CD4-positive, alpha-beta T cell treated with Interleukin-17A for 4 hours (primary cell): ENCODE measurements at places on chromosomes 13 and 19.

DNA sequence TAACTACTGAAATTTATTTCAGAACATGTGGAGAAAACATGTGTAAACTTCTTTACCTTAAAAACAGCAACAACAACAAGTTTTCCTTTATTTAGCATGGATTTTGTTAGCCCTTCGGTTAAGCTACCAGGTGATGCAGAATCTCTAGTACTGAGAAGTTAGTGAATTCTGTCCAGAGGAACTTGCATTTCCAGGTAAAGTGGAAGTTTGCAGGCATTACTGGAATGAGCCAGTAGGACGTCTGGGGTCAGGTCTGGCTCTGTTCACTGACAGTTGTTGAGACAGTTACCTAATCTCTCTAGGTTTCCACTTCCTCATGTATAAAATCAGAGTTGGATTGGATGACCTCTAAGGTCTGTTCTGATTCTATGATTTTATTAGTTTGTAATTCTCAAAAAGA, 244.3 kb downstream of the OLFM4 start:
- no peak for DNase-seq

- no peak for DNase-seq
Observed at GRCh38 chr13:30403456-30403855, 18.8 kb upstream of the UBE2L5 start.

DNA sequence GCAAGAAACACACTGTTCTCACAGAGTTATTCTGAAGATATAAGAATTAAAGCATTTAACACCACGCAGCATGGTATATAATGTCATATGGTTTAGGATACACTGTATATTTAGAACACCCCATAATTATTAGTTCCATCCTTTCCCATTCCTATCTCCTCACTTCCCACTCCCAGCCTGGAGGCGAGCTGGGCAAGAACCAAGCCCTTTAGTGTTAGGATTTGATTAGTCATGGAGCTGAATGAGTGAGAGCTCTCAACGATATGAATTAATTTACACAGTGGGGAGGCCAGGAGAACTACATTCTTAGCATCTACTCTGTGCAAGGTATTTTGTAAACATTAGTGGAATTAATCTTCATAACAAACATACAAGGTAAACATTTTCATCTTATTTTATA, 934.3 kb downstream of the DIAPH3 start:
- DNase-seq = no peak

- peak; percentile 34 for DNase-seq
Observed at GRCh38 chr19:42480335-42481095, 37.8 kb upstream of the CXCL17 start.

DNA sequence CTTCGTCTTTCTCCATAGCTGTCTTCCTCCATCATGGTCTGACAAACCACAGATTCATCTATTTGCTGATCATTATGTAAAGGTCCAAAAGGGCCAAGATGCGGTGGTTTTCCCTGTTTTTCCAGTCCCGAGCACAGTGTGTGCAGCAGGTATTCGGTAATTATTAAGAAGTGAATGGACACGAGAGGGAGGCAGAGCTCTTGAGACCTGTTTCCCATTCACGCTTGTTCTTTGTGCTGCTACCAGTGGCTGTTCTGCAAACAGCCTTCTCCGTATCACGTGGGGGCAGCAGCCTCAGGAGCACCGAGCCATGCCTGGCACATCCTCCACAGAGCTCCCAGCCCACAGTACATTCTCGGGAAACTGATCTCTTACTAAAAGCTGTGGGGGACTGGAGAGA, 50.3 kb downstream of the CCDC70 start:
- no peak for DNase-seq

DNA sequence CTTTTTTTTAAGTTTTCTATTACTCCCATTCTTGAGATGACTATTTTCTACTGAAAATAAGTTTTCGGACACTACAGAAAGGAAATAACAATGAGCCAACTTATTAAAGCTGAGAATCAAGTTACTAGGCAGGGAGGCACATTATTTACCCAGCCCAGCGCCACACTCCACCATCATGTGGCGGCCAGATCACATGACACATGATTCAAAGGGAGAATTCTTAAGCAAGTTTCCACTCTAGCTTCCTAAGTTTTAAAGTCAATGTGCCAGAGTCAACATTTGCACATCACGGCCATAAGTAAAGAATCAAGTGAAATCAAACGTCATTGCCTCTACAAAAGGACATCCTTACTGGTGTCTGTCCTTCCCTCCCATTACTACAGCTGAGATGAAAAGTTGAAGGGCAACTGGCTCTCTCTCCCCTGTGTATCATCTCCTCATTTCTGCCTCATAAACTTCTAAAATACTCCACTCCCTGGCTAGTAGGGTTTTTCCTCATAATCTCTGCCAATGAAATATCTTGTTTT, 81.7 kb downstream of the KLF12 start:
- DNase-seq = no peak

DNA sequence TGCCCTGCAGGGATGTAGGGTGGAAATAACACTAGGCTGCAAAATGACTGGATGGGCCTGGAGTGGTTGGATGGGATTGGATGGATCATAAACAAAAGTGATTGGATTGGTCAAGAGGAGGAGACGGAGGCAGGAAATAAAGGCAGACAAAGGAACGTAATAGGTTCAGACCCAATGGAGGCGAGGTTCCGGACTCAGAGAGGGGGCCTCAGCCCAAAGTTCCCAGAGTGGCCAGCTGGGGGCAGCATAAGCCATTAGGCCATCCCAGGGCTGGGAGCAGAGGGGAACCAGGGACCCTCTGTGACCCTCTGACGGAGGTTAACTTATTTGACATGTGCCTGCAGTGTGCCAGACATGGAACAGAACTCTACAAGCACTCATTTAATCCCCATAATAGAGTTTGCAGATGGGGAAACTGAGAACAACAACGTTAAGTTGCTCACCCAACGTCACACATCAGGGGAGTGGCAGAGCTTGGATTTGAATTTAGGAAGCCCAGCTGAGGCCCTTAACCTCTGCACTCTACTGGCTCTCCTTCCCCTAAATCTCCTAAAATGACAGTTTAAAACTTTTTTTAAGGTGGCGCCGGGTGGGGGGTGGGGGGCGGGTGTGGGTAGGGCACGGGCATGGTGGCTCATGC, 15.3 kb upstream of the MAP1S start:
- peak; percentile 79 for DNase-seq

- no peak for DNase-seq
Observed at GRCh38 chr13:53054569-53054968, 26.0 kb downstream of the OLFM4 start.

DNA sequence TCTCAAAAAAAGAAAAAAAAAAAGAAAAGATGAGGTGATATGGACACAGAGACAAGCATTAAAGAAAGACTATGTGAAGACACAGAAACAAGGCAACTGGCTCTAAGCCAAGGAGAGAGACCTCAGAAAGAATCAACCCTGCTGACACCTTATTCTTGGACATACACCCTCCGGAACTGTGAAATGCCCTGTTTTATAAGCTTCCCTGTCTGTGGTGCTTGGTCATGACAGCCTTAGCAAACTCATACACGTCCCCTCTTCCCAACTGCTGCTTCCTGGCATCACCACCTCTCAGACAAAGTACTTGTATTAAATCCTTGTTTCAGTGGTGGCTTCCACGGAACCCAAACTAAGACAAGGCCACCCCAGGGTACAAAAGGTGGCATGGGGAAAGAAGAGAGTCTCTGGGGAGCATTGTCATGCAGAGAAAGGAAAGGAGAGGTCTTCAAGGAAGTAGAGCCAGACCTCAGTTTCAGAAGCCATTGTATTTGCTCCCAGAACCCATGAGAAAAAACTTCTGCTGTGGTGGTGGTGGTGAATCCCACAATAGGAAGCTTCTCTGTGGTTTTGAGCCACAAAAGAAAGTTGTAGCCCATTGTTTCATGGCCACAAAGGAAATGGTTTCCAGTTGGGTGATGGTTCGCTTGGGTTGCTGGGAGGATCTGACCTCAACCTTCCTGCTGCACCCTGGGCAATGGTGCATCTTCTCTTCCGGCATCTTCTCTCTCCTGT, 16.3 kb upstream of the TSPAN16 start:
- DNase-seq = peak; percentile 45

DNA sequence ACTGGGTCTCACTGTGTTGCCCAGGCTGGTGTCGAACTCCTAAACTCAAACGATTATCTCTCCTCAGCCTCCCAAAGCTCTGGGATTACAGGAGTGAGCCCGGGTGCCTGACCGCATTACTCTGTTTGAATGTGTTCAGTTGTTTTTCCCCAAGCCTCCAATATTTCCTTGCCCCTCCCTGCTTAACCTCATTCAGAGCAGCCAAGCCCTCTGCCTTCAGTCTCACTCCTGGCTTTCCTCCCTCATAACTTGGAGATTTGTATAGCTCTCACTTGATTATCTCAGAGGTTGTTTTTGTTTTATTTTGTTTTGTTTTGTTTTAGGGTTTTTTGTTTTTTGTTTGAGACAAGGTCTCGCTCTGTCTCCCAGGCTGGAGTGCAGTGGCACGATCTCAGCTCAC, 11.4 kb downstream of the EPHX3 start:
- DNase-seq = no peak

GRCh38 chr19:843836-844545, 3.2 kb downstream of the PRTN3 start:
- DNase-seq = no peak

DNA sequence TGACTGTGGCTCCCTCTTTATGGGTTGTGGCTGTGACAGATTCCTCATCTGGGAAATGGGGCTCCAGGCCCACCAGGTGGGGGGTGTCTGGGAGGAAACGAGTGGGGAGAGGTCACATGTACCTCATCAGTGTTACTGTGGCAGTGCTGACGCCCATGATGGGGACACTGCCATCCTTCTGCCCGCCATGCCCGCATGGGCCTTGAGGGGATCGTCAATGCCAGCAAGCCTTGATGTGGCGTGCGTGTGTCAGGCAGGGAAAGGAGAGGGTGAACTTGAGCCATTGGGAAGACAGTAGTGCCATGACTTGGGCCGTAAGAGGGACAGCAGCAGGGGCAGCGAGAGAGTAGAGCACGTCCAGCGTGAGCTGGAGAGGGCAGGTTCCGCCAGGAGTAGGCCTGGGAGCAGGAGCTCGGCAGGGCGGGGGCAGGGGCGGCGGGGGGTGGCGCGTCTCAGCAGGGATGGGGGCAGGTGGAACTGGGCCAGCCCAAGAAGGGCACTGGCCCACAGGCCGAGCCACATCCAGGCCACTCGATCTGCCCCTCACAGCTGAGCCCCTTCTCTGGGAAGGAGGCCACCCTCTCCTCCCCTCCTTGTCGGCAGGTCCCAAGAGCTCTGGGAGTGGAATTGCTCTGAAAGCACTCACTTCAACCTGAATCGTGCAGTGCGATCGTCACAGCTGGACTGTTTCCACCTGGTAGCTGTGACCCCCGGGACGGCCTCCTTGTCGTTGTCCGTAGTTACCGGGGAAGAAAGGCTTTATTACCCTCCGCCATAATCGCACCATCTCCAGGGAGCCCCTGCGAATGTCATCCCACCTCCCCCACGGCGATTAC, 9.9 kb downstream of the KLHL26 start:
- DNase-seq = no peak

DNA sequence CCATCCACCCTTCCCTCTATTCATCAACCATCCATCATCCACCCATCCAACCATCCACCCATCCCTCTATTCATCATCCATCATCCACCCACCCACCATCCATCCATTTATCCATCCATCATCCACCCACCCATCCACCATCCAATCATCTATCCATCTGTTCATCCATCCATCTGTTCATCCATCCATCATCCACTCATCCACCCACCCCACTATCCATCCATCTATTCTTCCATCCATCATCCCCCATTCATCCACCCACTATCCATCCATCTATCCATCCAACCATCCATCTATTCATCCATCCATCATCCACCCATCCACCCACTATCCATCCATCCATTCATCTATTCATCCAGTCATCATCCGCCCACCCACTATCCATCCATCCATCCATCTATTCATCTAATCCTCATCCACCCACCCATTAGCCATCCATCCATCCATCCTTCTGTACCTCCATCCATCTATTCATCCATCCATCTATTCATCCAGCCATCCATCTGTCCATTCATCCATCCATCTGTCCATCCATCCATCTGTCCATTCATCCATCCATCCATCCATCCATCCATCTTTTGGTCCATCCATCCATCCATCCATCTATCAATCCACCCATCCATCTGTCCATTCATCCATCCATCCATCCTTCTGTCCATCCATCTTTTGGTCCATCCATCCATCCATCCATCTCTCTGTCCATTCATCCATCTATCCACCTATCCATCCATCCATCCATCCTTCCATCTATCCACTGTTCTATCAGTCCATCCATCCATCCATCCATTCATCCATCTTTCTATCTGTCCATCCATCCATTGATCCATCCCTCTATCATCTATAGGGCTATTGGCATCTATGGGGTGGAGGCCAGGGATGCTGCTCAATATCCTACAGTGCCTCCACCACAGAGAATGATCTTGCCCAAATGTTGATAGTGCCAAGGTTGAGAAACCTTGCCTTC, 47.5 kb downstream of the CPAMD8 start:
- DNase-seq = no peak

- DNase-seq = no peak
Observed at GRCh38 chr13:21446656-21447055, 12.4 kb downstream of the ZDHHC20 start.

- DNase-seq = no peak
Observed at GRCh38 chr13:47747901-47748300, 253.2 kb downstream of the SUCLA2 start.

- DNase-seq = no peak
Observed at GRCh38 chr13:40193286-40194223, 472.9 kb downstream of the FOXO1 start.

DNA sequence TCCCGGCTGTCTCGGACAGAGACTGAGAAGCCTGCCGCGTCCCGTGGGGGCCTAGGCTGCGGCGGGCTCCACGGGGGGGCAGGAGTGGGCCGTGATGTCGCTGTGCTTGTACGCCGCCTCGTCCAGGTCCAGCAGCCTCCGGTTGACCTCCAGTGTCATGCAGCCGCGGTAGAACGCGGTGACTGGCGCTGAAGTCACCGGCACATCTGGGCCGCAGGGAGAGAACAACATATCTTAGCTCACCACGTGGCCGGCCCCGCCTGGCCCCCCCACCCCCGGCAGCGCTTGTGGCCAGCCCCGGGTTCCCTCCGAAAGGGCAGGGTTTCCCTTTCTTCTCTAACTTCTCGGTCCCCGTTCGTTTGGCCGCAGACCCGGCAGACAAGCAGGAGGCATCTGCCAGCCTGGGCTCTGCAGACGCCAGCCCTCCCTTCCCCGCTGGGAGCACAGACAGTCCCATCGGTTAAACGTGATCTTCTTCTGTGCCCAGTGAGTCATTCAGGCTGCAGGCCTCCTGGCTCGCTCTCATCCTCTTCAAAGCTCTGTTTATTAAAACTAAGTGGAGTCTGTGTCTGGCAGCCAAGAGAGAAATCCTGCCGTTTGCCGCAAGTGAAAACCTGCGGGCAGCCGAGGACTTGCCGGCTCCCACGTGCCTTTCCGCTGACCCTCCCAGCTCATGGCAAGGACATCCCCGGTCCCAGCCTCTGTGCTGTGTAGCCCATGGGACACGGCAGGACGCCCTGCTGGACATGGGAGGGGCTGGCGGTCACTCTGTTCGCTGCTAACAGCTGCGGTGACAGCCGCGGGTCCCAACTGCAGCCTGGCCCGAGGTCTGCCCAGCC, 42.8 kb downstream of the GAS6 start:
- no peak for DNase-seq

GRCh38 chr13:29435125-29435911, 160.2 kb downstream of the SLC7A1 start:
- DNase-seq = no peak

GRCh38 chr13:111468037-111468959, 147.9 kb downstream of the TEX29 start:
- DNase-seq = no peak
